CD4-positive, alpha-beta T cell treated with Interleukin-17A for 4 hours (primary cell): ENCODE measurements at places on chromosomes 12 and 14.
A peak's percentile ranks its signal among the peaks of the same experiment; 100 is the strongest.

- DNase-seq, result no peak
Observed at GRCh38 chr12:25884024-25884919, 74.2 kb upstream of the RASSF8 start.

DNA sequence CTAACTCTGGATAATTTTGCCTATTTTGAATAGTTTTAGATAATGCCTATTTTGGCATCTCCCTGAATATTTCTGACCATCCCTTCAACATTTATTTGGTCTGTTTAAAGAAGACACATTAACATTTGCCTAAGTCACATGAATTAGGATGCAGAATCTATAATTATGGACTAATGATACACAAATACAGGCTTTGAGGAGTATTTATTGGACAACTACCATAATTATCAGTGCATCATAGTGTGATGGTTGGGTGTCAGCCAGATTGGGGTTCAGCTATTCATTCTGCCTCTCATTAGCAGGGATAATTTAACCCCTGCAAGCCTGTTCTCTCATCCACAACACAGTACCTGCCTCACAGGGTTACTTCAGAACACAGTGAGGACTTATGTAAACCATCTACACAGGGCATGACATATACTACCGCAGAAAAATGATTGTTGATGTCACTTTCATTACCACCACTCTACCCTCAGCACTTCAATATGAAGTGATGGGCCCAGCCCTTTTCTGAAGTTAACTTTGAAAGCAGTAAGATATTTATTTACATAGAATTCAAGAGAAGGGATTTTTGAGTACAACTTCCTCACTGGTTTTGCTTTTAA lies 14.4 kb downstream of the PRKCH start:
- peak; percentile 49 for DNase-seq

- no peak for DNase-seq
Observed at GRCh38 chr12:1829306-1829900, 9.0 kb downstream of the LRTM2 start.

DNA sequence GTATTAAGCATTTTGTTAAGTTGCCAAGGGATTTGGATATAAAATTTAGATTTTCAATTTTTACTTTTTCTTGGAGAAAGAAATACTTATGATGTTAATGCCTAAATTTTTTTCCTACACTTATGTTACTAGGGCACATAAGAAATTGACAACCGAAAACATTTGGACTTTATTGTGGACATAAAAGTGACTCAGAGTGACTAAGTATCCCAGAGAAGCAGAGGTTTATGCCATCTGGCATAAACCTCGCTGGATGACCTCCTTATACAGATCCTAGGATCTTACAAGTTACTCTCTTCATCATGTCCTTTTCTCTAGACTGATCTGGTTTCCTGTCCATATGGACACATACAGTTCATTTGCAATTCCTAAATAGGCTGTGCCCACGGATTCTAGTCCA lies 89.8 kb downstream of the RERG start:
- no peak for DNase-seq

DNA sequence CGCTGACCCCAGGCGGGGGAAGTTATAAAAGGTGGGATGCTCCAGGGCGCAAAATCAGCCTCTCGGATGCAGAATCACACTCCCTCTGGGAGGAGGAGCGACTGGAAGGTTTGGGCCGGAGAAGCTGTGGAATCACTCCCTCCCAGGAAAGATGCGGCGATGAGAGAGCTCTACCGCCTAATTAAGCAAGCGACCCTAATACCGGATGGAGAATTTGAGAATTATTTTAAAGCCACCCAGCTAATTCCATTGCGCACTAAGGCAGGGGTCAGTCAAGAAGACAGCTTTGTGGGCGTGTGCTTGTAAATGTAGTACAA lies 1.9 kb downstream of the COL2A1 start:
- DNase-seq, result no peak

- no peak for DNase-seq
Observed at GRCh38 chr12:39103552-39104165, 198.3 kb upstream of the CPNE8 start.

DNA sequence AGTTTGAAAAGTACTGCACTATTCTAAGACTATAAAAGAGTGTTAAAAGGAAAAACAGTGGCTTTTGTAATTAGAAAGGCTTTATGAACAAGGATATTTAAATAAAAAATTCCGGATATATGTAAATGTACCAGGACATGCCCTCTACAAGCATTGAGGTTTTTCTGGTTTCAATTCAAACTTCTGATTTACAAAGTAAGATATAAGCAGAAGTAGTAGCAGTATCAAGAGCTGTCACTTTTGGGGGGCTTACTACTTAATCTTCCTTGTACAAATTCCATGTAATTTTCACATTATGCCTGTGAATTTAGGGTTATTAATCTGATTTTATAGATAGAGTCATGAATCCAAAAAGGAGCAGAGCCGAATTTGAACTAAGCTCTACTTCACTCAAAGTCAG lies 170.3 kb upstream of the ATP2B1 start:
- DNase-seq, result no peak

DNA sequence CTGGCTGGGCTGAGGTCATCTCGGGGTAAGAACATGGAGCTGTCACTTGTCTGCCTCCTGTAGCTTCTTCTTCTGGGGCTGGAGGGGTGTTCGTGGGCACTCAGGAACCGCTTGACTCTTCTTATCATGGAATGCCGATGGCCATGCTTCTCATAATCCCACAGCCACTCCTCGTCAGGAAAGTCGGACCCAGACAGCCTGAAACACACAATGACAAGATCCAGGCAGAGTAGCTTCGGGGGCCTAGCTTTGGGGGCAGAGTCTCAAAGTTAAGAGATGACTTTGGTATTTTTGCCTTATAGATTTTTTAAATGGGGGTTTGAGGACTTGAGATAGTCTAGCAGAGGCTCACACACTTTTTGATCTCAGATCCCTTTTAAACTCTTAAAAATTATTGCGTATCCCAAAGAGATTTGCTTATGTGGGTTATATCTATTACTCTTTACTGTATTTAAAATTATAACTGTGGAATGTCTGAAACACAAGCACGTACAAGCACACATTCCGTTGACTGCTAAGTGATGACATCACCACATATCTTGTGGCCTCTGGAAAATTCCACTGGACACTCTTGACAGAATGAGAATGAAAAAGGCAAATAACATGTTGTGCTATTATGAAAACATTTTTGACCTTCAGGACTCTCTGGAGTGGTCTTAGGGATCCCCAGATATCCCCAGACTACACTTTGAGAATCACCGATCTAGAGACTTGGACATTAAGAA lies 43.3 kb downstream of the BEST3 start:
- DNase-seq, result no peak

- DNase-seq, result no peak
Observed at GRCh38 chr14:69042787-69043444, 63.8 kb upstream of the ACTN1 start.

GRCh38 chr12:54578778-54579177 lies 9.7 kb downstream of the PPP1R1A start:
- DNase-seq, result no peak

DNA sequence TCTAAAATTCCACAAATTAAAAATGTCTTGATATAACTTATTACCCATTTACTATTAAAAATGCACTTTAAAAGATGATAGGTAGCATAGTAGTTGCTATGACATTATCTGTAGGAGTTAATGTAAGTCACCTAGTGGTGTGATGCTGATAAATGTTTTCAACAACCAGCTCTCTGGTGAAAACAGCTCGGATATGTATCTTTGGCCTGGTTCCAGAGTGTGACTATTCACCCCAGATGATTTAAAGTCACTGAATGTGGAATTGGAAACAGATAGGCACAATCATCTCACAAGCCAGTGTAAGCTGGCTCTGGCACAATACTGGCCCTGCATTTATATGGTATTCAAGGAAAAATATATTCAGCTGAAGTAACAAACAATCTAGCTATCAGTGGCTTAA lies 9.2 kb upstream of the CCDC196 start:
- DNase-seq, result no peak

DNA sequence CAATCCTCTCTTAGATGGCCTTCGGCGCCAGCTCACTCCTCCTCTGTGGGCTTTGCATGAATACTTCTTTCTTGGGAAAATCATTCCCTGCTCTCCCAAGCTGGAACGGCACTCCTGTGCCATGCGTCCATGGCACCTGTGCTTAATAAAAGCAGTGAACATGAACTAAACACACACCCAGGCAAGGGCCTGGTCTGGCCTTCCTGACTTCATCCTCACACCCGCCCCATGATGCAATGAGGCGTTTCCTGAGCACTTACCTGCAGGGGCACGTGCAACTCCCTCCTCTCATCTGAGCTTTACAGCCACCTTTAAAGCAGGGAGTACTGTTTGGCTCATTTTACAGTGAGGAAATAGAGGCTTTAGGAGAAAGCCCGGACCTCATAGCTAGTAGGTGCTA lies 219.8 kb downstream of the SLC41A2 start:
- no peak for DNase-seq

- DNase-seq, result peak; percentile 86
Observed at GRCh38 chr12:11500188-11500860, 105.0 kb upstream of the PRB2 start.

DNA sequence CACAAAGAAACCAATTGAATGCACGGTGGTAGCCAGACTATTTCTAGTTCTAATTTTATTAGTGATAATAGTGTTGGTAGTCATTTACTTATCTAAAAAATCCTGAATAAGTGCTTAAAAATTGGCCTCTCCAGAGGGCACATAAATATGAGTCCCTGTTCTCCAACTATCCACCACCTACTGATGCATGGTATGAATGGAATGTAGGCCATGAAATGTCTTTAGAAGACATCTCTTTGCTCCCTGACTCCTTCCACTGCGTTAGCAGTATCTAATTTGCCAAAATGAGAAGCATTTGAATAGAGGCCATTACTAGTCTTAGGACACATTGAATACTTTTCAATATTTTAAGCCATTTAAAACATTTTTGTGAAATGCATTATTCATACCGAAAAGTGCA lies 261.7 kb downstream of the LRFN5 start:
- DNase-seq, result no peak

GRCh38 chr12:12890543-12891079 lies 751 bp upstream of the GPRC5A start:
- peak; percentile 53 for DNase-seq

GRCh38 chr14:78153064-78153341 lies 17.2 kb upstream of the NRXN3 start:
- DNase-seq, result no peak

DNA sequence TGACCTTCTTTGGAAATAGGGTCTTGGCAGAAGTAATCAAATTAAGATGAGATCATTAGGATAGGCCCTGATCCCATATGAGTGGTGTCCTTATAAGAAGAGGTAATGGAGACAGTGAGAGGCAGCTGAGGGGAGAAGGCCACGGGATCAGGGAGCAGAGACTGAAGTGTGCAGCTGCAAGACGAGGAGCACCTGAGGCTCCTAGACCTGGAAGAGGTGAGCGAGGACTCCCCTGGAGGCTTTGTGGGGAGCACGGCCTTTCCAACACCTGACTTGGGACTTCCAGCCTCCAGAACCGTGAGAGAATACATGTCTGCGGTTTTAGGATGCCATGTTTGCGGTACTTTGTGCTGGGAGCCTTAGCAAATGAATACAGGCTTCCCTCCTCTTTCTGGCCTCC lies 37.5 kb downstream of the LRTM2 start:
- no peak for DNase-seq

- no peak for DNase-seq
Observed at GRCh38 chr14:101441710-101442109, 119.6 kb upstream of the DIO3 start.

DNA sequence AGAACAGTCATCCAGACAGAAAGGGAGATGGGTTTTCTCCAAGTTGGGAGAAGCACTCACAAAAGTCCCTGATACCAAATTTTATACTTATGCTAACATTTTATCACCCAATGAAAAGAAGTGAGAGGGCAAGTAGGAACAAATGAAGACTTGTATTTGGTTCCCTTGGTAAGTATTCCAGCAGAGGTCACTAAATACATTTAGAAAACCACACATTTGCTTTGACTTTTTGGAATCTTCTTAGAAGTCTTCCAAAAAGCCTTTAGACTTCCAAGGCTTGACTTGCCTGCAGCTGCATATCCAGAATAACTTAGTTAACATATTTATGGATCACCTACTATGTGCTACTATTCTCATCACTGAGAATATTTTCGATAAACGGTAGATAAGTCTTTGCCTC lies 3.1 kb upstream of the GYS2 start:
- no peak for DNase-seq

DNA sequence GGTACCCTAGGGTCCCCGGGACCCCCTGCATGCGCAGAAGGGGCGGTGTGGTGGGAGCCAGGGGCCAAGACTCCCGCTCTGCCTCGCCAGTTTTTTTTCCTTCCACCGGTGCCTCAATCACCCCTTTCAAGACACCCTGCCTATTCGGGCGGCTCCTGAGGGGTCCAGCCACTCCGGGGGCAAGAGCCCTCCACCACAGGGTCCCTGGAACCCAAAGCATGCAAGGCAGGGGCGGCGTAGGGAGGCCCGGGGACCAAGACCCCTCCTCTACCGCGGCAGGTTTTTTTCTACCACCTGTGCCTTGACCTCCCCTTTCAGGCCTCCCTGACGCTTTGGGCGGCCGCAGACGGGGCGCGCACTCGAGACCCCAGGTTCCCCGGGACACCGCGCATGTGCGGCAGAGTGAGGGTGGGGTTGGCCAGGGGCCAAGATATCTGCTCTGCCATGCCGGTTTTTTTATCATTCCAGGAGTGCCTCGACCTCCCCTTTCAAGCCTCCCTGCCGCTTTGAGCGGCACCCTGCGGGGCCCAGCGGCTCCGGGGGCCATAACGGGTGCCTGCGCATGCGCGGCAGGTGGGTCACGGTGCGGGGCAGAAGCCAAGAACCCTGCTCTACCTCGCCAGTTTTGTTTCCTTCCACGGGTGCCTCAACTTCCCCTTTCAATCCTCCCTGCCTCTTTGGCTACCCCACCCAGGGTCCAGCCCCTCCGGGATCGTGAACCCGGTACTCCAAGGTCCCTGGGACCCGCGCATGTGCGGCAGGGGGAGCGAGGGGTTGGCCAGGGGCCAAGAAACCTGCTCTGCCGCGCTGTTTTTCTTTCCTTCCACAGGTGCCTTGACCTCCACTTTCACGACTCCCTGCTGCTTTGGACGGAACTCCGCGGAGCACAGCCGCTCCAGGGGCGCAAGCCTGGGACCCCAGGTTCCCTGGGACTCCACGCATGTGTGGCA lies 328.1 kb downstream of the ALG10 start:
- DNase-seq, result no peak

DNA sequence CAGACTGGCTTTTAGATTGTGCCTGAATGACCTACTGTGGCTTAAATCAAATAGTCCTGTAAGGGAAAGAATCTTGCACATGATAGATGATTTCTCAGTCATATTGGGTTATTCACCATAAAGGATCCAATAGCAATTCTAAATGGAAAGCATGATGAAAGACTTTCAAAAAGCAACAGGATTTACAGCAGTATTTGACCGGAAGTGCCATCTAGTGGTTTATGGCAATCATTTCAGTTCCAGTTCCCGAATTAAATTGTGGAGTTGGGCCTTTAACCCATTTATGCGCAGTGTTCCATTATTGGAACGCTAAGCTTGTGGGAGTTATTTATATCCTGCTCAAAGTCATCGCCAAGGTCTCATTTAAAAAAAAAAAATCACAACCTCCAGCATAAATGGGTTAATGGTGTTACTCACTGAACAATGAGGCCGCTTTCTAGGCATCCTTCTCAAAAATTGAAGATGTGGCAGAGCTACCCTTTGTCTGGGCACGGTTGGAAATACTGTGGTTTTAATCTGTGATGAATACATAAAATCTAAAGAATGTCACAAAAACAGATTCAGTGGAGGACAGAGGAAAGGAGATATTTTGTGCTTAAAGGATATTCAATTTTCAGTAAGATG lies 60.8 kb upstream of the REP15 start:
- DNase-seq, result no peak

GRCh38 chr12:12338527-12339168 lies 11.4 kb downstream of the MANSC1 start:
- DNase-seq, result no peak

- DNase-seq, result no peak
Observed at GRCh38 chr12:3137268-3137781, 60.1 kb downstream of the TSPAN9 start.
